ENCODE measurements at places on chromosomes 12 and 14. TPM values are rescaled to one million over a fixed set of nuclear protein-coding genes. Genes with fewer than 3 reads are reported as not detected.

DNA sequence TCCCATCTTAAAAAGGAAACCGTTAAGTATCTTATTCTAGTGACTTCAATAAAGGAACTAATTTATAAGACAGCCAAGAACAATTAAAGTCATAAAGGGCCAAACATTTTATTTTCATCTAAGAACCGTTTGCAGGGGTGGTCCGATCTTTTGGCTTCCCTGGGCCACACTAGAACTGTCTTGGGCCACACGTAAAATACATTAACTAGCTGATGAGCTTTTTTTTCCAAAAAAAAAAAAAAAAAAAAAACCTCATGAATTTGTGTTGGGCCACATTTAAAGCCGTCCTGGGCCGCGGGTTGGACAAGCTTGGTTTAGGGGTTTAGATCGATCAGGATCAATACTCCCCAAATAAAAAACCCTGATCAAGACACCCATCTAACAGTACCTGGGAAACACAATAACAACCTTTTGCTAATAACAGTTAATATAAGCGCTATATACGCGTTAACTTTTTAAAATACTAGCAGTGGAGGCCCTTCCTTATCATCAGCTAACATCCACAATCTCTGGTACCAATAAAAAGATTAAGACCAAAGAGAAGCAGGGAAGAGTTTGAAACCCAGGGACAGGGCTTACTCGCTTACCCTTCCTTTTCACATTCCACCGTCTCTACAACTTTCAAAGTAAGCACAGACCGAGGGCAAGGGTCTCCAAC, 1.1 kb downstream of the NAP1L1 start:
- no peak for DNase-seq

DNA sequence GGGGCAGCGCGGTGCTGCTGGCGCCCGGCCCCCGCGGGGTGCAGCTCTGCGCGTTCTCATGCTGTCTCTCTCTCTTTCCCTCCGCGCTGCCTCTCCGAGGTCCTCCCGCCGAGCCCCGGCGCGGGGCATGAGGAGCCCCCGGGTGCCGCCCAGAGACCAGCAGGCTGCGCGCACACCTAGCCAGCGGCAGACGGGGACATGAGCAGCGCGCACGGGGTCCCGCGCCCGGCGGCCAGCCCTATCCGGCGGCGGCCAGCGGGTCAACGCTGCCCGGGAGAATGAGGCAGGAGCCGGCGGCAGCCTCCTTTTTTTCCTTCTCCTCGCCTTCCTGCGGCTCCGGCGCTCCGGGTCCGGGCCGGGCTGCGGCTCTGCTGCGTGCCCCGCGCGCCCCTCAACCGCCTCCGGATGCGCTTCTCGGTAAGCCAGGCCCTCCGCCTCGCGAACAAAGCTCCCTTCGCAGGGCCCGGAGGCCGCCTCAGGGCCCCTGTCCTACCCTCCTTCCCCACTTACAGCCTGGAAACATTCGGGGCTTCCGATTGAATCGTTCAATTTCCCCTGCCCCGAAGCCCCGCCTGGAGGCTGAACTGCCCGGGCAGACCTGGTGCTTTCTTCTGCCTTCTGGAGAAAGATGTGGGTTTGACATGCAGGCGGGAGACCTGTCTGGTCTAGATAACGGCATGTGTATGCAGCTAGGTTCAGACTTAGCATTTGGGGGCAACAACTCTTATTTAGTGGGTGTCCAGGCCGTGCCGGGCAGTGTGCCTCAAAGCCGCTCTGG, at the start of gene TUNAR:
TUNAR (plus strand) TSS at position 72 of the 778 bp plus-strand sequence.
- DNase-seq: no peak

- no peak for DNase-seq
Measured at GRCh38 chr14:23399591-23399990, 8.5 kb downstream of the MYH6 start.

GRCh38 chr12:123232472-123232806, 502 bp downstream of the MPHOSPH9 start:
- no peak for DNase-seq

- DNase-seq: no peak
Measured at GRCh38 chr12:25025260-25025659, 76.4 kb upstream of the BCAT1 start.

GRCh38 chr12:24356240-24356804, 406.9 kb upstream of the SOX5 start:
- DNase-seq: no peak

DNA sequence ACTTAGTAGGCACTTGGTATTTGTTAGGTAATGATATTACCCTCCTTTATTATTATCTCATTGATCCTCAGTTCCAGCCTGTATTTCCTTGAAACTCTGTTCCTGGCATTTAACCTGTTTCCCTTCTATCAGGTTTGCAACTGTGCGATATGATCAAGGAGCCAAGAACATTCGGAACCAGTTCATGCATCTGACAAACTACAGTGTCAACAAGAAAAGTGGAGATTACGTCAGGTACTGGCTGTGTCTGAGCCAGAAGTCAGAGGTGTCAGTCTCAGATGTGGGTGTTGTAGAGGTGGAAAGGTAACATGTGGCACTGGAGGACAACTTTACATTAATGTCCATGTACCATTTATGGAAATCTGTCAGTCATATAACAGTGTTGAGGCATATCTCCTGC, 56.7 kb downstream of the TTLL5 start:
- no peak for DNase-seq

- DNase-seq: peak; percentile 20
Measured at GRCh38 chr14:71168564-71169427, 261.5 kb downstream of the PCNX1 start.

GRCh38 chr14:65840786-65841185, 428.3 kb downstream of the FUT8 start:
- no peak for DNase-seq

The PTGDR gene
- total RNA-seq: 0.12 TPM

Data from CD4-positive, CD25-positive, alpha-beta regulatory T cell (primary cell).